Astrocyte (in vitro differentiated cells and primary cell): ENCODE measurements at places on chromosomes 12 and 14. TPM values are rescaled to one million over a fixed set of nuclear protein-coding genes. Genes with fewer than 3 reads are reported as not detected.

Gene IRAK3
- 0.05 and 0.10 TPM in 2 replicates for total RNA-seq

Gene PIWIL1
- total RNA-seq = not detected in 2 replicates

Gene GARIN6
- not detected in 2 replicates for total RNA-seq

Gene GLIPR1
- 220 and 232 TPM in 2 replicates for total RNA-seq

Gene AQP2
- not detected in 2 replicates for total RNA-seq

Gene DNAH10
- 0.54 and 1.2 TPM in 2 replicates for total RNA-seq

Gene MIP
- total RNA-seq = not detected in 2 replicates

Gene CAPZA3
- not detected in 2 replicates for total RNA-seq

Gene LHX5
- total RNA-seq = 0.25 TPM in 1 of 2 replicates, not detected in the other

Gene EPYC
- 0.26 and 0.39 TPM in 2 replicates for total RNA-seq

Gene YY1
- 84.5 and 87.5 TPM in 2 replicates for total RNA-seq

Gene BIN2
- total RNA-seq = not detected in 2 replicates

Gene PPP1R36
- 0.91 and 0.94 TPM in 2 replicates for total RNA-seq

Gene RD3L
- total RNA-seq = not detected in 2 replicates

Gene EGLN3
- 13.3 and 24.5 TPM in 2 replicates for total RNA-seq

Gene OAS2
- total RNA-seq = 94.2 and 132 TPM in 2 replicates
